CD8-positive, alpha-beta memory T cell (primary cell): ENCODE measurements at places on chromosomes 6 and 20.
A peak's percentile ranks its signal among the peaks of the same experiment; 100 is the strongest.

GRCh38 chr20:37354210-37355195 lies 8.6 kb downstream of the SRC start:
- no peak overlapping the region for H3K4me3 ChIP-seq
- no peak for DNase-seq
- no peaks in the 10 kb centered on the region for H3K4me1 ChIP-seq
- no peaks in the 10 kb centered on the region for H3K27me3 ChIP-seq
- H3K36me3 ChIP-seq: no peaks in the 10 kb centered on the region

GRCh38 chr20:12171923-12172524 lies 254.3 kb downstream of the BTBD3 start:
- no peaks in the 10 kb centered on the region for H3K4me1 ChIP-seq
- H3K27me3 ChIP-seq: no peaks in the 10 kb centered on the region
- DNase-seq: no peak
- no peak overlapping the region for H3K27ac ChIP-seq
- H3K36me3 ChIP-seq: no peaks in the 10 kb centered on the region

- H3K4me1 ChIP-seq: no peaks in the 10 kb centered on the region
- no peak for DNase-seq
- H3K4me3 ChIP-seq: no peak overlapping the region
- no peak overlapping the region for H3K27ac ChIP-seq
- no peaks in the 10 kb centered on the region for H3K36me3 ChIP-seq
Measured at GRCh38 chr20:63073738-63074065, 66.9 kb upstream of the BHLHE23 start.

DNA sequence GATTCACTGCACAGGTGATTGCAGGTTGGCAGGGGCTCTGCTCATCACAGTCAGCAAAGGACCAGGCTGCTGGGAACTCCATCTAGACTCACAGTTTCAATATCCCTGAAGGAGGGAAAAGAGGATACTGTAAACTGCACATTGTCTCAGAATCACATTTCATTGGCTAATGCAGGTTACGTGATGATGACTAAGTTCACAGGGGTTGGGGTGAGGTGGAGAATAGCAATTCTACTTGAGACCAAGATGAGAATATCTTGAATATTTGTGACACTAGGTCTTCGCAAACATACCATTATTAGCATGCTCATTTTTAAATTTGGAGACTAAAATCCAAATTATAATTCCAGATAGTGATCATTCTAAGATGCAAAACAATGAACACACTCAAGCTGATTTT lies 208.5 kb upstream of the CITED2 start:
- no peak overlapping the region for H3K27ac ChIP-seq
- H3K4me1 ChIP-seq: peaks cover 12% of the 10 kb centered on the region
- H3K4me3 ChIP-seq: no peak overlapping the region

DNA sequence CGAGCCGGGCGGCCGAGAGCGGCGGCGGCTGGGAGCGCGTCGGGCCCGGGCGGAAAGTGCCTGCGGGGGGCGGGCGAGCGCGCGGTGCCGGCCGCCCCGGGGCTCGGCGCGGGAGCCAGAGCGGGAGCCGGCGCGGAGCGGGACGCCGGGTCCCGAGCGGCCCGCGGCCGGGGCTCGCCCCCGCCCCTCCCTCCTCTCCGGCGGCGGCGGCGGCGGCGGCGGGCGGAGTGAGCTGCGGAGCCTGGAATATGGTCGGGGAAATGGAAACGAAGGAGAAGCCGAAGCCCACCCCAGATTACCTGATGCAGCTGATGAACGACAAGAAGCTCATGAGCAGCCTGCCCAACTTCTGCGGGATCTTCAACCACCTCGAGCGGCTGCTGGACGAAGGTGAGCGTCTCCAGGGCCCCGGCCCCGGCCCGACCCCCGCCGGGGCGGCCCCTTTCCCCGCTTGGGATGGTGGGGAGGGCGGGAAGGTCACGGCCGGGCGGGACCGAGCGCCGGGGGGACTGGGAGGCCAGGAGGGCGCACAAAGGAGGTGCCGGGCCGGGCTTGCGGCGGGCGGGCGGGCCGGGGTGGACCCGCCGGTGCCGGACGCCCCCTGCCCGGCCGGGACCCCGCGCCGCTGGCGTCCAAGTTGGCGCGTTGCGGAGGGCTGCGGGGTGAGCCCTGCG lies 565 bp downstream of the QKI start:
- H3K4me1 ChIP-seq: peaks cover 37% of the 10 kb centered on the region
- H3K4me3 ChIP-seq: no peak overlapping the region
- H3K27me3 ChIP-seq: no peaks in the 10 kb centered on the region
- no peaks in the 10 kb centered on the region for H3K36me3 ChIP-seq
- DNase-seq: peak; percentile 7

GRCh38 chr20:54058420-54059139 lies 11.8 kb downstream of the BCAS1 start:
- H3K27me3 ChIP-seq: no peaks in the 10 kb centered on the region
- H3K36me3 ChIP-seq: no peaks in the 10 kb centered on the region
- H3K27ac ChIP-seq: no peak overlapping the region
- no peaks in the 10 kb centered on the region for H3K4me1 ChIP-seq

DNA sequence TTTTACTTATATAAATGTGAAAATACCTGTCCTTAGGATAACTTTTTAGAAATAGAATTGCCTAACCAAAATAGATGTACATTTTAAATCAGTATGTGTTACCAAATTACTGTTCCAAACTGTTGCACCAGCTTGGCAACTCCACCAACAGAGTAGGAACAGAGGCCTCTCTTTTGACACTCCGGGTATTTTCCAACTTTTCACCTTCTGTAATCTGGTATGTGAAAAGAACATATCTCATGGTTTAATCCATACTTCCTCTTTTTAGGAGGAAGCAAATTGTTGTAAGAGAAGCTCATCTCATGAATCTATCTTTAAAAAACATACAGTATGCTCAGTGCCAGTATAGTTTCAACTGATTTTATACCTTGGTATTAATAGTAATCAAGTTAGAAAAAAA lies 24.9 kb downstream of the RNF144B start:
- H3K4me1 ChIP-seq: no peaks in the 10 kb centered on the region
- no peak for DNase-seq
- H3K27ac ChIP-seq: no peak overlapping the region
- no peaks in the 10 kb centered on the region for H3K36me3 ChIP-seq

- no peaks in the 10 kb centered on the region for H3K27me3 ChIP-seq
- no peak for DNase-seq
- H3K4me3 ChIP-seq: no peak overlapping the region
- no peaks in the 10 kb centered on the region for H3K36me3 ChIP-seq
- no peak overlapping the region for H3K27ac ChIP-seq
Measured at GRCh38 chr6:111607279-111607678, 1.6 kb upstream of the TRAF3IP2 start.

- H3K4me1 ChIP-seq: no peaks in the 10 kb centered on the region
- no peaks in the 10 kb centered on the region for H3K36me3 ChIP-seq
- no peak overlapping the region for H3K4me3 ChIP-seq
- no peaks in the 10 kb centered on the region for H3K27me3 ChIP-seq
Measured at GRCh38 chr6:73400656-73401055, 6.0 kb downstream of the DDX43 start.

DNA sequence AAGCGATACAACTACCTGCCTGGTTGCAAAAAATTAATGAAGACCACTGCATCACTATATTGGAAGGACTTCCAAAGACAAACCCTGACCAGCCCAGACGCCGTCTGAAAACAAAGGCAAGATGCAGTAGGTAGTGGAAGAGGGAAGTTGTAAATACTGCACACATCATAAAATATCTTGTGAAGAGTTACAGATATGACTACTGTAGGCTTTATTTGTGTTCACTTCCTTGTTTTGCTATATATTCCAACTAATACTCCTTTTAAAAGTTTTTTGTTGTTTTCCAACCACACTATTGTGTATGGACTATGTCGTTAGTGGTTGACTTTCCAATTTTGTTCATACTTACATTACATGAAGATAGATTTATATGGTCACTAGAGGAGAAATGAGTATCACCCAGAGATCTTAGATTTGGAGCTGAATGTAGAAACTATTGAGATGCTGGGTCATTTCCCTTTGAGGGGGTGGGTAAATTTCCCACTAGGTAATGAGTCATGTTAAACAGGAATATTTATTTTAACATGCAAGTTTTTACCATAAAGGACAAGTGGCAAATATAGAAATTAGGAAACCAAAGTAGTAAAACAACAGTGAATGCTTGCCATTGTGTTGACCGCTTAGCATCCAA lies 16.6 kb upstream of the TXLNB start:
- no peak overlapping the region for H3K27ac ChIP-seq
- H3K27me3 ChIP-seq: no peaks in the 10 kb centered on the region
- no peak overlapping the region for H3K4me3 ChIP-seq
- H3K4me1 ChIP-seq: no peaks in the 10 kb centered on the region

DNA sequence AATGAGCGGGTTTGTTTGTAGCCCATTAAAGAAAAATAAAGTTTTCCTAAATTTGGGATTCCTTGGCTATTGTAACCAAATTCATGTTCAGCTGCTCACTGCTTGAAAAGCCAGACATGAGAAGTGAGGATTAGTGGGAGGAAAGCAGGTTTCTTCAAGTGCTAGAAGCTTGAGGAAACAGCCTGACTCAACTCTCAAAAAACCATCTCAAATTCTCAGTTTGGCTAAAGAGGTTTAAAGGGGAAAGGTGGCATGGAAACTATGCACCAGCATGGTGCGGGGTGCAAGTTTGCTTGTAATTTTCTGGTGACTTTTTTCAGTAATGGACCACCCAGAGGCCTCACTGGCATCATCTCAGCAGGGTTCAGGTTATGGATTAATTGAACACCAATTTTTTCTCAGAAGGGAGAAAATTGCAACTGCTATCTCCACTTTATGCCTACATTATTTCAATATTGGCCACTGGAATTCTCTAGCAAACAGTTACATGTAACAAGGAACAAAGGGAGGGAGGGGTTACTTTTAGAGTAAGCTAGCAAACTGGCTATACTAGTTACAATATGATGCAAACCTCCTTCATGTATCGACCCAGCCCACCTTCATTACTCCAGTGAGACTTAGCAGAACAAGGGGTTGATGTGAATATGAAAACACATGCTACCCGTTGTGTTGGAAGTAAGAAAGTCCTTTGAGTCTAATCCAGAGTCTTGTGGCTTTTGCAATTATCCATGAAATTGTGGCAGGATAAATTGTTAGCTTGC lies 85.0 kb upstream of the IFNGR1 start:
- no peaks in the 10 kb centered on the region for H3K4me1 ChIP-seq
- no peaks in the 10 kb centered on the region for H3K36me3 ChIP-seq
- no peaks in the 10 kb centered on the region for H3K27me3 ChIP-seq
- no peak for DNase-seq
- no peak overlapping the region for H3K4me3 ChIP-seq

DNA sequence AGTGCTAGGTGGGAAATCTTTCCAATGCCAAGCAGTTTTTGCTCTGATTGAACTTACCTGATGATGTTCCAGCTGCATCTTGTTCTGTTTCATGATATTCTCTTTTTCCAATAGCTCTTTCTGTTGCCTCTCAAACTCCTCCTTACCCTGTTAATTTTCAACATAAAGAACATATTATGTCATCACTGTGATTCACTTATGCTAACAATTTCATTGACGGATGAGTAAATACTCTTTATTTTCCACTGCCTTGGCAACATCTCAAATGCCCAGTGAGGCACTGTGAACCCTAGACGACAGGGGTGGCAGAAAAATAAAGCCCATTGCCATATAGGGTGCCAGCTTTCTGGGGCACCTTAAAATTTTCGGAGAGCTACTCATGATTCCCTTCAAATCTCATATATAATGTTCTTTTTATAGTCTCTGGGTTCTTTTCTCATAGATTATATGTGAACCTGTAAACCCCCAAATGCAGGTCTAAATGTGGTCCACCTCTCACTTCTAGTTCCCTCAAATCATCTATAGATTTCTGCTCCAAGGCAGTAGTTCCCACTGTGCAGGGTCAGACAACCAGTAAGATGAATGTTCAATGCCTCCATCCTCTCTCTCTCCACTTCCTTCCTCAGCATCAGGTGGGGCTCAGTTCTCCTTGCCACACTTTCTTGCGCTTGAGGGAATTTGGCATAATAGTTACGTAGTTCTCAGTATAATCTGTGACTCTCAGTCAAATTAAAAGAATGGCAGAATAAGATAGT lies 44.1 kb downstream of the NEDD9 start:
- no peaks in the 10 kb centered on the region for H3K27me3 ChIP-seq
- no peak for DNase-seq
- H3K4me1 ChIP-seq: no peaks in the 10 kb centered on the region
- peaks cover 51% of the 10 kb centered on the region for H3K36me3 ChIP-seq
- no peak overlapping the region for H3K27ac ChIP-seq

DNA sequence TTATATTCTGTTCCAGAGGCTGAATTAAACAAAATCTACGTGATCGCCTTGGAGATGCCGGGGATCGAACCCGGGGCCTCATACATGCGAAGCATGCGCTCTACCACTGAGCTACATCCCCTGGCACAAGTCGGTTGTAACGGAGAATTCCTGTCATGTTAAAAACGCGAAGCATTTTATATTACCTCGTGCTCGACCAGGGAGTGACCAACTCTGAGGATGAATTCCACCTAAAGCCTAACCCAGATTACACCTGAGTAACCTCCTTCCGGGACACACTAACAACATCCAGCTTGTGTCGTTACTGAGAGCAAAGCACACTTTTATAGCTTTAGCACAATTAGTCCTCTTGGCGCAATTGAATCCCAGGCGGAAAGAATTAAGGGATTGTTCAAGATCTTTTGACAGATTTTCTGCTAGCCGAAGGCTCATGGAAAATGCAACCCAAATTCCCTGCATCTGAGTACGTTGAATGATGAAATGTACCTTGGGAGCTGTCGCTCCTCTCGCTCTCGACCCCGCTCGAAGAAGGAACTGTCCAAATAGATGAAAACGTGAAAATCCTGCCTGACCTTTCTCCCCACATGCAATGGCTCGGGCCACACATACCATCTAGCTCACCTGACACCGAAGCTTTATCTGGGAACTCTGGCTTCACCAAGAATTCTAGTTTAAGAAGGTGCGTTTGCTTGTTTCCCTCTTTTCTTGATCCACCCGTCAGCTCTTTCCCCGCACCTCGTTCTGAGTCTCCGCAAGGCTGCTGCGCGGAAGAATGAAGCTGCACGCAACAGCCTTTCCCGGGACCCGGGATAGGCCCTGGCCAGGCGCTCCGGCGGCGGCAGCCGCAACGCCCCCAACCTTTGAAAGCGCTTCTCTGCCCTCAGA lies 148.3 kb downstream of the GPX5 start:
- peaks cover 9% of the 10 kb centered on the region for H3K4me1 ChIP-seq
- peaks cover 11% of the 10 kb centered on the region for H3K27me3 ChIP-seq
- no peak overlapping the region for H3K27ac ChIP-seq
- no peak overlapping the region for H3K4me3 ChIP-seq
